ENCODE measurements at places on chromosomes 1 and 21. TPM values are rescaled to one million over a fixed set of nuclear protein-coding genes. Genes with fewer than 3 reads are reported as not detected.

The RAB13 gene
- total RNA-seq, result 112 TPM

The VWA1 gene
- 9.6 TPM for total RNA-seq

The BATF3 gene
- 1.2 TPM for total RNA-seq

The CRABP2 gene
- total RNA-seq, result 248 TPM

The CCDC185 gene
- 0.17 TPM for total RNA-seq

The A3GALT2 gene
- total RNA-seq, result not detected

The C1orf185 gene
- not detected for total RNA-seq

The AXDND1 gene
- 0.17 TPM for total RNA-seq

The RAB25 gene
- not detected for total RNA-seq
